ENCODE measurements at places on chromosomes 4 and X.

DNA sequence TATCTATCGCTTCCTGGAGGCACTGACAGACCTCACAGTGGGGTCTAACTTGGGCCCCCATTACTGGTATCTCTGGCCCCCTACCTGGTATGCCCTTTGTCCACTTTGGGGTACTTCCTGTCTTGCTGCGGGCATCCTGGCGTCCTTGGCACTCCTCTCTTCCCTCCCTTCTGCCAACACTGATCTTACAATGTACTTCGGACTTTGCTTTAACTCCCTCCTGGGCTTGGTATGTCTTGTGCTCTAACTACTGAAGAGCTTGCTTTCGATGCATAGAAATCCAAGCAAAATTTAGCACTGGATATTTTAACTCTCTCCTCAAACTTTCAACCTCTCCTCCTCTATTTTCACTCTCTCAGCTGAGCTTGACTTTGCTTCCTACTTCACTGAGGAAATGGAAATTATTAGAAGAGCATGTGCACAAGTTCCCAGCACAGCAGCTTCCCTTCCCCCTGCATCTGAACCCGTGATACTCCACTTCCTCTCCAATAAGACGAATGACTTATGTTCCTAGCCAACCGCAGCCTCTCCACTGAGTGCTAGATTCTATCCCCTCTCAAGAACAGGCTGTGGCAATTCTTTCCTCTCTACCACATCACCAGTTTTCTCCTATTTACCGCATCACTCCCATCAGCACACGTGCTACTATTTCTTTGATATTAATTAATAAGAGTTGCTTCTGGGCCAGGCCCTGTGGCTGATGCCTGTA is 52.9 kb downstream of the SUPT20HL2 start:
- no peak for DNase-seq

DNA sequence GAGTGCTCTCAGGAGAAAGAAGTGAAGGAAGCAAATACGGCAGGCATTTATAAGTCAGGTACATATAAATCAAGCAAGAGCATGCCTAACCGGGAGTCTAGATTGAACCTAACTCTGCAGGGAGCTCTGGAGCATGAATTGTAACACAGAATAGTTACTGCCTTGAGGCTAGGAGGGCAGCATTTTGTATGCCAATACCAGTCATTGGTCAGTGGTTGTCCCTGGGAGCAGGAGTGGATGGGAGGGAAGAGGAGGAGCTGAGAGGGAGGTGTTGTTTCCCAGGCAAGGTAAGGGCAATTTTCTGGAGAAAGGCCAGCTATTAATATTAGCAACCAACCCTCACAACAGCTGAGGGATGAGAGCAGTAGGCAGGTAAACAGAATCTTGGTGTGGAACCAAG is 224.7 kb upstream of the DCAF8L1 start:
- DNase-seq = no peak

DNA sequence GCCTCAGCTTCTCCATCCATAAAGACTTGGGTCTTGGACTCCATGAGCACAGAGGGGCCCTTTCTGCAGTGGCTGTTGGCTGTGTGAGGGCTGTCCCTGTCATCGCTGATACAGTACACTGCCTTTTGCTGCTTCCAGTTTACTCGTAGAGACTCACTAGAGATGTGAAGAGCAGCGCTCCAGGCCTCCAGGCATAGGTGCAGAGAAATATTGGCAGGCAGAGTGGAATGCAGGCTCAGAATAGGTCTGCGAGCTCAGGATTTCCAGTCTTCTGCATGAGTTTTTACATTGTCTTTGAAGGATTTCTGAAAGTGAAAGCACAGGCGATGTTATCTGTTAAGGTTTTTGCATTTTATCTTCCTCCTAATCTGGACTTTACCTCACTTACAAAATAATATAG is 97.4 kb downstream of the AASDH start:
- DNase-seq = no peak

GRCh38 chr4:108359130-108359985 is 190.6 kb upstream of the LEF1 start:
- DNase-seq = no peak

GRCh38 chr4:147683717-147684700 is at the start of gene PRMT9:
Gene PRMT9, minus strand, starts transcription at chr4:147684163. Its CDS starts 176 bp downstream, at chr4:147683987.
- DNase-seq = peak; percentile 36

GRCh38 chr4:674172-675035 is at the start of the genes ATP5ME and MYL5:
Gene ATP5ME, minus strand, starts transcription at chr4:674276. Its CDS starts 29 bp downstream, at chr4:674247.
Gene MYL5, plus strand, starts transcription at chr4:674542. Its CDS starts 3,485 bp downstream, at chr4:678027.
- peak; percentile 79 for DNase-seq
